ENCODE measurements at places on chromosomes 3 and 15.

GRCh38 chr3:172218350-172219323 is 179.3 kb downstream of the FNDC3B start:
- DNase-seq, result no peak

DNA sequence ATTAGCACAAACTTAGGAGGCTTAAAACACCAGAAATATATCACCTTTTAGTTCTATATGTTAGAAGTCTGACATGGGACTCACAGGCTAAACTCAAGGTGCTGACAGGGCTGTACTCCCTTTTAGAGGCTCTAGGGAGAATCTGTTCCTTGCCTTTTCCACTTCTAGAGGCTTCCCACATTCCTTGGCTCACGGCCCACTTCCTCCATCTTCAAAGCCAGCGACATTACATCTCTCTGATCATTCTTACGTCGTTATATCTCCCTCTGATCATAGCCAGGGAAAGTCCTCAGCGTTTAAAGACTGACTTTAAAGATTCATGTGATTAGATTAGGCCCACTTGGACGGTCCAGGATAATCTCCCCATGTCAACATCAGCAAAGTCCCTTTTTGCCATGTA is 166.3 kb downstream of the GREM1 start:
- DNase-seq, result no peak

DNA sequence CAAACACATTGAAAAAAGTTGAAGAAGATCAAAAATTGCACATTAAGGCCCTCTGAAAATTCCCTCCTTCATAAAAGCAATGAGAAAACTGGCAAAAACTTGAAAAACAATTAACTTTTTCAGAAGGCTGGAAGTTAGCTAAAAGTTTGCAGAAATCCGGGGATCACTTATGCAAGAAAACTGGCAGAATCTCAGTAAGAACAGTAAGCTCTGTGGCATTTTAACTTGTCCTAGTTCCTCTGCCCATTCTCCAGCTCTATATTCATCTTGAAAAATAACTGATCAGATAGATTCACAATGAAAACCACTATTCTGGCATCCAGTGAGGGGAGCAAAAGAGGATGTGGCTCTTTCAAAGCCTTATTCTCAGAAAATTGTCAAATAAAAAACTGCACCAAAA is 566.8 kb downstream of the NTRK3 start:
- DNase-seq, result no peak

- DNase-seq, result peak; percentile 29
Observed at GRCh38 chr3:193872265-193872753, 263.6 kb upstream of the HES1 start.

- DNase-seq, result no peak
Observed at GRCh38 chr3:82610236-82610635, 848.8 kb upstream of the GBE1 start.

- peak; percentile 6 for DNase-seq
Observed at GRCh38 chr3:22887664-22888291, 315.3 kb upstream of the UBE2E2 start.

- DNase-seq, result no peak
Observed at GRCh38 chr3:134364936-134365765, 9.1 kb downstream of the AMOTL2 start.

DNA sequence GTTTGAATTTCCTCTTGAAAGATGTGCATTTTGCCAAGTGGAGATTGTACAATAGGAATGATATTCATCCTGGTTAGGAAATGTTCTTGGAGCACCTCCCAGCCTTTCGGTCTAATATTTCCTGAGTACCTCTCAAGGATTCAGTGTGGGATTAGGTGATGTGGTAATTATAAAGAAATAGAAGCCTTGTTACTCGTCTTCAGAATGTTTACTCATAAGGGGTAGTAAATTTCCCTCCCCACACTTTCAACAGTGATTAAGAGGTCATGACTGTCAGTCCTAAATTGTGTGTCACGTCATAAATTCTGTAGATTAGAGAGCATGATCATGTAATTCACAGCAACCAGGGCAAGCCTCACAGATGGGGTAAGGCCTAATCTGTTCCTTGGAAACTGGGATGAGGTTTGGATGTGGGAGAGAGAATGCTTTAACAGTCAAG is 633.1 kb upstream of the TBL1XR1 start:
- no peak for DNase-seq

DNA sequence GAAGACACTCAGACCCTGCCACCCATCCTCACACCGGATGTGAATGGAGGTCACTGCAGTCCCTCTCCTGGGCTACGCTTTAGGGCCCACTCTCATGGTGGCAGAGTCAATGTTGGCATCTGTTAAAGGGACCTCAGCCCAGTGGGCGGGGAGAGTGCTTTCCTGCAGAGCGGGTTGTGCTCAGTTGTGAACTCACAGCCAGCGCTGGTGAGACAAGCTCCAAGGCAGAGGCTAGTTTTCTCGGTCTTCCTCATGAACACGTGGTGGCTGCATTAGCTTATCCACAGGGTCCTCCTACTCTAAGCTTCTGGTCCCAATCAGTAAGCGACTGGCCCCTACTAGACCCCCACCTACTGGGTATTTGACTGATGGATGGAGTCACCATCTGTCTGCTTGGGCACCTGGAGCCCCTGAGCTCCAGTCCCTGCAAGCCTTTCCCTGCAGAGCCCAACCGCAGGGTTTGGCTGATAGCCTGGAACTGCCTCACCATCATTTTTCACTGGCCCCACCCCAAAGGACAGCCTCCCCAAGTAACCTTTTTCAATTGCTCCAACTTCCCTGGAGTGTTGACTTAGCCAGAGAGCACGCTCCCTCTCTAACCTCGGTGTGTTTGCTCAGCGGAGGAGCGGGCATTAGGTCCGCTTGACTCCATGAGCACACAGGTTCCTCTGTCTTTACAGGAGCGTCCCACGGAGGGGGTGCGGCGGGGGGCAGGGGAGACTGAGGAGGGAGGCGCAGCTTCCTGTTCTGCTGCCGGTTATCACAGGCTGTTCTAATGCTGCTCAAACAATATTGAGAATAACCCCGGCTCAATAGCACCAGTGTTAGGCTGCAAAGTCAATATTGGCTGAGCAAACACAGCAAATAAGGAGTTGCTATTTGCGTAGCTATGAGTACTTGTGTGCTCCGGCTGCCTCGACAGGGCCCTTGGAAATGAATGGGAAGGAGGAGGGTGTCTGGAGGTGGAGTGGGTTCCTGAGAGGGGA is 141.7 kb downstream of the RPLP1 start:
- DNase-seq, result no peak

- DNase-seq, result no peak
Observed at GRCh38 chr3:107956991-107957900, 133.6 kb downstream of the CD47 start.

DNA sequence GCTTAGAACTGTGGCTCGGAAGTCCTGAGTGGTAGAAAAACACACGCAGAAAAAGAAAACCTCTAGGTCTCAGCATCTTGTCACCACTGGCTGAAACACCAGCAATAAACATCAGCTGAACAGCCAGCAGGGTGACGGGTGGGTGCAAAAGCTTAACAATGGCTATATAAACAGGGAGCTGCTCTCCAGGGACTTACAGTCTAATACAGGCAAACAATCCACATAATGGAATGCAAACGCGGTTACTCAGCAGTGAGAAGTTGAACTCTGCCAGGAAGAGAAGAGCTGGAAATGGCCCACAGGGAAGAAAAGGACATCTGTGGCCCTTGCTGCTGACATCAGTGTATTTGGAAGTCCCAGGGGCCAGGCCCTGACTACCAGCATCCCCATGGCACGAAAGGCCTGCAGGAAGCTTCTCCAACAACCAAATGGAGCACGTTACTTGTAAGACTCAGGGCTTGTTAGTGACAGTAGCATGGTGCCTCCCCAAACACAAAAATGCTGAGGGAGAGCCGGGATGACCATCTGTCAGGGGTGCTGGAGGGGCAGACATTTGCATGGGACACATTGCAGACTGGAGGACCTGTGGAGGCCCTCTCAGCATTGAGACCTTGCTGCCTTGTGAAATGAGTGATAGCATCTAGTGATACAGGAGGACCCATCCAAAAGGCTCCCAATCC is 3.0 kb downstream of the HEG1 start:
- DNase-seq, result no peak

GRCh38 chr3:159455741-159456181 is 532.9 kb upstream of the IL12A start:
- no peak for DNase-seq

GRCh38 chr15:81893182-81893835 is 152.5 kb downstream of the MEX3B start:
- no peak for DNase-seq

DNA sequence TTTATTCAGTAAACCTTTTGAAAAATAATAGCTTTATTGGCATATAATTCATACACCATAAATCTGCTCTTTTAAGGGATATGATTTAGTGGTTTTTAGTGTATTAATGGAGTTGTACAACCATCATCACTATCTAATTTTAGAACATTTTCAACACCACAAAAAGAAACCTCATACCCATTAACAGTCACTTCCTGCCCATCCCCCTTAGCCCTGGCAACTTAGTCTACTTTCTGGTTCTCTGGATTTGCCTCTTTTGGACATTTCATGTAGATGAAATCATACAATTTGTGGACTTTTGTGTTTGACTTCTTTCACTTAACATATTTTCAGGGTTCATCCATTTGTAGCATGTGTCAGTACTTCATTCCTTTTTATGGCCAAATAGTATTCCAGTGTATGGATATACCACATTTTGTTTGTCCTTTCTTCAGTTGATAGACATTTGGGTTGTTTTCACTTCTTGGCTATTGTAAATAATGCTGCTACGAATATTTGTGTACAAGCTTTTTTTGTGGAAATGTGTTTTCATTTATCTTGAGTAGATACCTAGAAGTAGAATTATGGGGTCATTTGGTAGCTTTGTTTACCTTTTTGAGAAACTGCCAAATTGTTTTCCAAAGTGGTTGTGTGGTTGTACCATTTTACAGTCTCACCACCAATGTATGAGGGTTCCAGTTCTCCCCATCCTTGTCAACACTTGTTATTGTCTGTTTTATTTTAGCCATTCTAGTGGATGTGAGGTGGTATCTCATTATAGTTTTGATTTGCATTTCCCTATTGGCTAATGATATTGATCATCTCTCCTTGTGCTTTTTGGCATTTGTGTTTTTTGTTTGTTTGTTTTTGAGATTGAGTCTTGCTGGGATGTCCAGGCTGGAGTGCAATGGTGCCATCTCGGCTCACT is 45.8 kb downstream of the SMAD3 start:
- DNase-seq, result no peak

DNA sequence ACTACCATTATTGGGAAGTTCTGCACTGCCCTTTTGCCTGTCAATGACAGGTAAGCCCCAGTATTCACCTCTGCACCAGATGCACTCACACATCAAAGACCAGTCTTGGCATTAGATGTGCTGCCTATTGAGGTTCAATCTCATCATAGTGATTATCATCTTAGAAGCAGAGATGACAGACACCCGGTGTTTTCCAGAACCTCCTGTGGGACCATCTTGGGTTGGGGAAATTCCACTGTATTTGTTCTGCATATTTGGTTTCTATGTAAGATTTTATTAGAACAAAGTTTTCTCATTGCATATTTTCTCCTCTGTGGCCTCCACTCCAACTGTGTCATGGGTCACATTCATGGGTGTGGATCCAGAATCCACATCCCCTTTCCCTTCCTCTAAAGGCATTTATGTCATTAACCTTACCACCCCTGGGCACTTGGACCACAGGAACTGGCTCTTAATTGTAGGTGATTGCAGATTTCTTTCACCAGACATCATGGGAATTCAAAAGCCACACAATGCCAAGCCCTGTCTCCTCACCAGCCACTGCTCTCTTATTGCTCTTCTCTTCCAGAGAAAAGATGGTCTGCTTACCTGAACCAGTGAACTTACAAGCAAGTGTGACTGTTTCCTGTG is 31.2 kb downstream of the PLA1A start:
- DNase-seq, result no peak

DNA sequence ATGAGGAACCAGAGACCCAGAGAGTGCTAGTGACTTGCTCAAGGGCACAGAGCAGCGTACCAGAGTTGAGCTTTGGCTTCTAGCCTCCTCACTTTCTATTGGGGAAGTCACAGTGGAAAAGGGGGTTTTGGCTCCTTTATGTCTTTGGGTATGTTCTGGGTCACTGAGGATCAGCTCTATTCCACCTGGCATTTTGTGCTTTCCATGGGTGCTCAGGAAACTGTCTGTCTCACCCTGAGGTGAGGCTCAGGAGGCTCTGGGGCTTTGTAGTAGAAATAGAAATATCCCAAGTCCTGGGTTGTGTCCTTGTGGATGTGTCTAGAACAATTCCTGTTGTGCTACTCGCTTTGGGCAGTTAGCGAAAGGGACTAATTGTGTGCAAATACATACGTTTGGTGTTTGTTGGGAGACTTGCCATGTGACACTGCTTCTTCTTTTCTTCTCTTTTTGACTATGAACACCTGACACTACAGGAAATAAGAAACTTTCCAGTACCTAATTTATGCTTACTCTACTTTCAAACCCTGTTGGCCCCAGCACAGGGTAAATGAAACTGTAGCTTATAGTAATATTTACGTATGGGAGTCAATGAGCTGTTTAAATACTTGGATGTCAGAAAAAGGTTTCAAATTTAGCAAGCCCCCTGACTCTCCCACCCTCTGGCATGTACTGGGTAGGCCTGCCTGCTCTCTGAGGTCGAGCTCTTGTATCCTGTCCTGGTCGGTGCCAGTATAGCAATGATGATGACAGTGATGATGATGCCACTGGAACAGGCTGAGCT is 35.6 kb downstream of the SMAD3 start:
- peak; percentile 87 for DNase-seq

- DNase-seq, result no peak
Observed at GRCh38 chr3:16871915-16872842, 12.6 kb upstream of the PLCL2 start.

All from activated CD4-positive, alpha-beta T cell treated with anti-CD3 and anti-CD28 coated beads for 36 hours (primary cell).